ENCODE measurements at places on chromosomes 1 and 21.

GRCh38 chr21:37294679-37295078 is 27.5 kb upstream of the VPS26C start:
- DNase-seq = no peak

DNA sequence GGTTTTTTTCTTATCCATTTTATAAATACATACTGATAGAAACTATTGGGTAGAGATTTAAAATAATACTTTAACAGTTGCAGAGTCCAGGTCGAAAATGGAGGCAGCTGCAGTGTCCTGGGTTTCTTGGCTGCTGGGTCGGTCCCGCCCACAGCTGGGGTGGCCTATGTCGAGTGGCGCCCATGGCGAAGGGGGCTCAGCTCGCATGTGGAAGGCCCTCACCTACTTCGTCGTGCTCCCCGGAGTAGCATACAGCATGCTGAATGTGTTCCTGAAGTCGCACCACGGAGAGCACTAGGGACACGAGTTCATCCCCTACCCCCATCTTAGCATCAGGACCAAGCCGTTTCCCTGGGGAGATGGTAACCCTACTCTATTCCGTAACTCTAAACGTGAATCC is 1304.9 kb upstream of the ADGRL2 start:
- no peak for DNase-seq

- DNase-seq = peak; percentile 68
Measured at GRCh38 chr1:39692152-39693074, 1.2 kb upstream of the HPCAL4 start.

- no peak for DNase-seq
Measured at GRCh38 chr1:54615531-54616279, 7.6 kb downstream of the FAM151A start.

DNA sequence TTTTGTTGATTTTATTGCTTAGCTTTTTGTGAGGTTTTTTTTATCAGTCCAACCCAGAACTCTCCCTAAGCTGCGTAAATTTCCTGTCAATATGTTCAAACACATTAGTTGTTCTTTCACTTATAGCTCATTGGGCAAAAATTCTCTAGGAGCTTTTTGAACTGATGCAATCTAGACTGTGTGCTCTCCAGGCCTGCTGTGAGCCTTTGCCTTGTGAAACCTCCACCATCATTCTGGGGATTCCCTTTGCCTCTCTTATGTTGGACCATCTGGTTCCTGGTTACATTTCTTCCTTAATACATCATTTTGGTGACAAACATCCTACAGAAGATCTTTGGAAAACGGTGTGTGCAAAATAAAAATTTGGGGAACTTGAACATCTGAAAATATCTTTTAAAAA is 247.2 kb downstream of the LRRC7 start:
- DNase-seq = no peak

DNA sequence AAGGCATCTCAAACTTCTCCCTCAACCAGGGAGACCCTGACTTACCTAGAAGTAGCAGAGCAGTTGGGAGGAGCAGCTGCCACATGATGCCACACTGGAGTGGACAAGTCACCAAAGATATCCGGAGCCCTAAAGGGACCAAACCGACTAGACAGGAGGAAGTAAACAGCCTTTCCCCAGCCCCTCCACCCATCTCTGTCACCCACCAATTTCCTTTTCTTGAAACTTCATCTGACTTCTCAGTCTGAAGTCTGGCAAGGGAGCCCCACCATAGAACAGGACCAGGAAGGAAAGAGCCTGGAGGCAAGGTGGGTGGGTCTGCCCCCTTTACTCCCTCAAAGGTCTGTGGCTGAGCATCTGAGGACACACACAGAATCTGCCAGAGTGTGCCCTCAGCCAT is at the start of gene FCGR3A:
FCGR3A (minus strand) TSS at position 167 of the 400 bp plus-strand sequence; CDS start at position 85, 82 bp downstream.
- DNase-seq = no peak

- no peak for DNase-seq
Measured at GRCh38 chr1:184792450-184792969, 37.9 kb upstream of the EDEM3 start.

DNA sequence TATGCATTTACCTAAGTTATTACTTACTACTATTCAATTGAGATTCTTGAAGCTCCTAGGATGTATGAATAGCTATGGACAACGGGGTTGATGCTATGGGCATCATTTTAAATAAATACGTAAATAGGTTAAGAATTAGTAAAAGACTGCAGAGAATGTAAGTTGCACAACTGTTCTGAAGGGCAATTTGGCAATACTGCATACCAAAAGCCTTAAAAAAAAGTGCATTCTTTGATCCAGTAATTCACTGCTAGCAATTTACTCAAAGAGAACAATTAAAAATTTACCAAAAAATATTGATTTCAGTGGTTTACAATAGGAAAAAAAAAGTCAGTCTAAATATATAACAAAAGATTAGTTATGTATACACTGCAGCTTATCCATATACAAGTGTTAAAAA is 3.5 kb downstream of the ARPC5 start:
- no peak for DNase-seq

DNA sequence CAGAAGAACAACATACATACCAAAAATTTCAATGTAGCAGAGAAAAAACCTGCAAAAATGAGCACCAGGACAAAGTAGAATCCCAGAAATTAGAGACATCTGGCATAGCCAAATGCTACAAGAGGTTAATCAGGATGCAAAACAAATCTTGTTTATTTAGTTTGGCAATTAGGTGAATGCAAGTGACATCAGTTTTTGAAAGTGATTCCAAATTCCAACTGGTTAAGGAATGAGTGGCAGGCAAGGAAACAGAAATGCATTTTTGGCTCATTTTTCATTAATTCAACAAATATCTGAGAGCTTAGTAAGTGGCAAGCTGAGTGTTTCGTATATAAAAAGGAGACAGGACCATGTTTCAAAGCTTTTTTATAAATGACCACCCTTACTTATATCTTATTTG is 21.3 kb downstream of the SCAF4 start:
- DNase-seq = no peak

DNA sequence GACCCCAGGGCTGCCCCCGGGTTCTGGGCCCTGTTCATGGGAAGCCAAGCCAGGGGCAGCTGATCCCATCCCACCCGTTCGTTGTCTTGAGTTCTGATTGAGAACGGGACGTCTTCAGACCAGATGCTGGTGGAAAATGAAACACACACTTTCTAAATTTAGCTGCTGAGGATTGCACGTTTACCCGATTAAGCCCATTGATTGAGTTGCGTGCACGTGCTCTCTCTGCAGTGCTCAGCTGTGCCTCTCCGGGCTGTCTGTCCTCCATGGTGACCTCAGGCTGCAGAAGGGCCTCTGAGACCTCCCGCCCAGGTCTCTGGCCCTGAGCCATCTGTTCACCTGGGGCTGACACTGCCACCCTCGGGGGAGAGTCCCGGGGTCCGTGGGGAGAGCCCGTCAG is 27.0 kb upstream of the PEX10 start:
- DNase-seq = no peak

DNA sequence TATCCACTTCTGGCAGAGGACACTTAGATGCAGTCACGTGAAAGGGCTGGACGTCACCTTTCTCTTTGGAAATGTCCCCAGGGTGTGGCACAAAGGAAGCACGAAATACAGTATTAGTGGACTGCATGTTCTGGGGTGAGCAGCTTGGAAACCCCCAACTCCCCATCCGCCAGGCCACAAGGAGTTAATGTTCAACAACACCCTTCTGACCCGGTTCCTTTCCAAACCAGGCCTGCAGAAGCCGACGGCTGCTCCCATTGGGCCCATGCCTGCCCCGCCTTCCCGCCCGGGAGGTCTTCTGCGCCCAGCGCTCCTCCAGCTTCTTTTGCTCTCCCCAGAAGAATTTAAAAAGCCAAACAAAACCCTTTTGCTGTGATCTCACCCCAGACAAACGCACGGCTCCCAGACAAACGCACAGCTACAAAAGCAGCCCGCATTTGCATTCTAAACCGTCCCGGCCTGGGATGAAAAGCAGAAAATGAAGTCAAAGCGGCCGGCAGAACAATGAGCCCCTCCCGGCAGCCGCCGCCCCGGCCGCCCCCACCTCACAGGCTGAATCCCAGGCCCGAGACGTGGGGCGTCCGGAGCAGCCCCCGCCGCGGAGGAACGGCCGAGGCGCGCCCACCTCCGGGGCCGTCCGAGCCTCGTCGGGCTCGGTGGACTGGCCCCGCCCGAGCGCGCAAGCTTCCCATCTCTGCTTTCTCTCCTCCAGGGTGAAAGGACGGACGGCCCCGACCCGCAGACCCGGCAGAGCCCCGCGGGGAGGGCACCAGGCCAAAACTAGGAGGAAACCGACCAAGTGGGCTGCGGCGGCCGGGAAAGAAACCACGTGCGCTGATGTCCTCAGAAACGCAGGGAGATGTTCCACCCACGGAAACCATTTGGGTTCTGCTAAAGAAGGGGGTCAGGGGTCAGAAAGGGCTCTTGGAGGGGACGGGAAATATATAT is 101.9 kb downstream of the PLPP3 start:
- peak; percentile 77 for DNase-seq

- no peak for DNase-seq
Measured at GRCh38 chr1:215599418-215600074, 32.4 kb downstream of the KCTD3 start.

- DNase-seq = no peak
Measured at GRCh38 chr21:18147678-18148077, 97.0 kb upstream of the CHODL start.
